ENCODE measurements at places on chromosomes 1 and 21.

- DNase-seq: no peak
Observed at GRCh38 chr1:236618507-236618906, 14.2 kb upstream of the HEATR1 start.

DNA sequence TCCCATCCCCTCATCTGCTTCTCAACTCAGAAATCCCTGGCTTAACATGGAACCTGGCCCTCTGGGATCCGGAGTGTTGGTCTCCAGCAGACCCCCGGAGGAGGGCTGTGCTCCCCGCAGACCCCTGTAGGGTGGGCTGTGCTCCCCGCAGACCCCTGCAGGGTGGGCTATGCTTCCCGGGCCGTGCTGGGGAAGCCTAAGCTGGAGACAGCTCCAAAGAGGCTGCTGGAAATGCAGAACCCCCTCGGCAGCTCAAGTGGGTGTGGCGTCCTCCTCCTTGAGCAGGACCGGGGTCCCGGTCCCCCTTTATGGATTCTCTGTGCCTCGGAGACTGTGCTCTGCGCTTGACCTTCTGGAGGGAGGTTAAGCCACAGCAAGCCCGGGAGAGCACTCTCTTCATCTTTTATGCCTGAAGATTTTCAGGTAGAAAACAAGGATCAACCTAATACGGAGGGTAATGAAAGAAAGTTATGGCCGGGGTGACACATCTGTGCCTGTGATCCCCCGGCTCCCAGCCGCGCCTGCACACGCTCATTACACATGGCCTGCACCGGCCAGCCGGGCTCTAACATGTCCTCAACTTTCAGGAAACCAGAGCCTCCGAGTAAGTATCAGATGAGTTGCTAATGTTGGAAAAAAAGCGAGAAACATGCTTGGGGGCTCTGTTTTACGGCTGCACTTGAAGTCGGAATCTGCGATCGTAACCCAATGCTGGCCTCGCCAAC lies 87.7 kb upstream of the ACTRT2 start:
- no peak for DNase-seq

DNA sequence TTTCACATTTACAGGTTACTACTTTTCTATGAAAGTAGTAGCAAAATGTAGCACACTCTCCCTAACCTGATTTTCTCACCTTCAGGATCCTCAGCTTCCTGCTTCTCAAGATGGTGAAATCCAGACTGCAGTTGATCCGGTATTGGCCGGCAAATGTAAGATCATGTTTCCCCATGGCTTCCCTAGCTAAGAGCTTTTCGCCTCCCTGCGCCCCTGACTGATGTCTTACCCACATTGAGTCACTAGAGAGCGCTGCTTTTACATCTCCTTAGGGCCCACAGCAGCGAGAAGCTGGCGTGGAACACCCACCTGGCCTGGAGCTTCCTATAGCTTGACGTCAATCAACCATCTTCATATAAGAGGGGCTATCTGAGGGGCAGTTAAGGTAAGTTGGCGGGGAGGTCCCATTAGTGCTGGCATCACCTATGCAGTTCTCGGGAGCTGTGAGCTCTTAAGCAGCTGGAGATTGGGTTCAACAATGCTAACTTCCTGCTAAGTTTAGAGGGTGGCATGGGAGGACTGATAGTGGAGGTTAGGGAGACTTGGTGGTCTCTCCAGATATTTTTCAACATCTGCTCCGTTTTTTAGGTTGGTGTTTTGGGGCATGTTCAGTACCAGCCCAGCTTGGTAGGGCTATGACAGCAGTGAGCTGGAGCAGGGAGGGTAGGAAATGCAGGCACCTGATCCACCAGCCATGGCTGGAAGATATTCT lies 5.5 kb downstream of the PTPN7 start:
- DNase-seq: peak; percentile 89

- DNase-seq: no peak
Observed at GRCh38 chr1:218711001-218711400, 365.9 kb downstream of the TGFB2 start.

DNA sequence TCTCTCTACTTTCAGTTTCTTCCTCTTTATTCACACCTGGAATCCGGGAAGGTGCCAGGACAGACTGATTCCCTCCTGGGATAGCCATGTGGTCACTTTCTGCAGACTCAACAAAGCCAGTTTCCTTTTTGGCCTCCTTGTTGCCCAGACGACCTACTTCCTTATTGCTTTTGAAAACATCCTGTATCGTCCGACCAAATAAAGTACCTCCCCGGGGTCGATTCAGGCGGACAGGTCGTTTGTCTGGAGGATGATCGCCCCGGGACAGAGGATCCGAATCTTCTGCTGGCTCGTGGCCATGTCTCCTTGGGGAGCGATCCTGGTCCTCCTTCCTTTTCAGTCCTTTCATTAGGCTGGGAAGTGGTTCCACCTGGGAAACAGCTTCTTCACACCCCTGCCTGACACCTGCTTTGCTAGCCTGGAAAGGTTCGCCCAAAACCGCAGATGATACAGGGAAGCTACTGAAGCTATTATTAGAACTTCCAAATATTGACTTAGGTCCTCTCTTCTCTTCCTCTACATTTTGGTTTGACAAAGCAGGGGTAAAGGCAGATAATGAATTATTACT lies 1.2 kb downstream of the MCM3AP start:
- DNase-seq: no peak

DNA sequence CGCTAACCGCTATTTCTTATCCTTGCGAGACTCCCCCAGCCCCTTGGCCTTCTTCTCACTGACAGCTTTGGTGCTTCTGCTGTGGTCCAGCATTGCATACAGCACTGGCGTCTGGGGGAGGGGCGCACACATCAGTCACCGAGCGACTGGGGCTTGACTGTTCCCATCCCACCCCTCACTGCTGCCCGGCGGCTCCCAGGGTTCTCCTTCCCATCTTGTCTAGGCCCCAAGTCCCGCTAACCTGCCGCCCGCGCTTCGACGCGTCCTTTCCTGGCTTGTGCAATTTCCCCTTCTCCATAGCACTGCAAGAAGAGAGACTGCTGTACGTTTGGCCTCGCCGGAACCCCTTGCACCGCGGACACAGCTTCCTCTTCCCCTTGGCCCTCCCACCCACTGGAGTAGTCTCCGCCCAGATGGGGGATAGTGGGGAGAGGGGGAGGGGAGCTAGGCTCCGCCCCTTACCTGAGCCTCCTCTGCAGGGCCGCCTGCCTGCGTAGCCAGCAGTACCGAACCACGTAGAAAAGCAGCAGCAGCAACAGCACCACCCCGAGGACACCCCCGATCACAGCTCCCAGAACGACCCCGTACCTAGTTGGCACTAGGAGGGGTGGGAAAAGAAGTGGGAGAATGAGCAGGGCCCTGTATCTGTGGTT lies 3.8 kb downstream of the MPZ start:
- peak; percentile 79 for DNase-seq

GRCh38 chr1:184164536-184164935 lies 113.0 kb downstream of the TSEN15 start:
- no peak for DNase-seq

DNA sequence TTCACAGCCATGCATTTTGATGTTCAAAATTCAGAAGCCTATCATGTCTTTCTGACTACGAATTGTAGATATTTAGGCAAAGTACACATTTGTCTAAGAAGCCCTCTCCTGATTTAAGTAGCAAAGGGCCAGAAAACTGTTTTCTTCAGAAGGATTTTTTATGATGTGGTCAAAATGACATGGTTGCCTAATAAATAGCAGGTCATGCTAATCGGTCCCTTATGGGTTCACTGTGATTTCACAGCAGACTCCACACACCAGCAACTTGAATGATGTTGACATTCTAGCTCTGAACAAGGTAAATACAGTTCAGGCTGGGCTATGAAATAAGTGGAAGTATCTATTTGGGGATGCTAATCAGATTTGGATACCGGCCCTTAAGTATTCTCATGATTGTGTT lies 178.7 kb upstream of the DPYD start:
- no peak for DNase-seq

DNA sequence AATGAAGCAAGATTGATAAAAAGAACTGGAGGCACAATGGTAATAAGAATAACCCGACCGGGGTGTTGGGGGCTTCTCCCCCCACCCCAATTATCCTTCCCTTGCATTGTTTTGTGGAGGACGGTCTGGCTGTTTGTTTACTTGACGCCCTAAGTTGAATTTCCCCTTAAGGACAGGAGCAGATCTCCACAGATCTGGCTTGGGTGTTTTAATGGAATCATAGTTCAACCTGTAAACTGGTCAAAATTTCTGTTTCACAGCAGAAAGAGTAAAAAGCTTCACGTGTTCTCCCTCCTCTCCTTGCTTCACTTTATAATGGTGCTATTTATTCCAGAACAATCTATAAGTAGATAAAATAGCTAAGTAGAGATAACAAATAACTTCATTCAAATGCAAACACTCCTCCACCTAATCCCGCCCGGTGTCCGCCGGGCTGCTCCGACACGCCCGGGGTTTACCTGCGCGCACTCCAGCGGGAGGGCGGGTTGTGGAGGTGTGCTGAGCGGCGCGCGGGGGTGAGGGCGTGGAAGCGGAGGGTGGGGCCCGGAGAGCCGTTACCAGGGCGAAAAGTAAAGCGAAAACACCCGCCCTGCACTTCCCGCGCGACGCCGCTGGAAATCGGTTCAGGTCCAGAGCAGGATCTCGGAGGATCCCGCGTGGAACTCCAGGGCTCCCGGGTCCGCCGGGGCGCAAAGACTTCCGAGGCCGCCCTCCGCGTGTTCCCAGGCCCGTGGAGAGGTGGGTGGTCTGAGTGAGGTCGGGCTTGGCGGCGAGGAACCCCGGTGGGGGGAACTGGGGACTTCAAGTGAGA lies 2.0 kb upstream of the ATF3 start:
- DNase-seq: no peak

DNA sequence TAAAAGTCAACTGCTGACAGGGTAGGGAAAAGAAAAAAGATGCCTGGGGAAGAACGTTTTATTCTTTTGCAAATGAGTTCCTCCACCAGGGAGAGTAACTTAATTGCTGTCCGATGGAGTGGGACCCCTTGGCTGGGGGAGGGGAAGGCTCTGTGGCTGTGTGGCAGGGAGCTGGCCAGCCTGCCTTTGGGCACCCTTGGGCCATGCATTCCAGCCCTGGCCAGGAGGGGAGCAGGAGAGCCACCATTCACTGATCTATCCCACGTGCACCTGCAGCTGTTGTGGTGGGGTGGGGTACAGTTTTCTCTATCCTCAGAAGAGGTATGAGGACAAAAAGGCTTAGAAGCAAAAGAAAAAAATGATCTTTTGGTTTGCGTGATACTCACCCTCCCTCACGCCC lies 116.9 kb downstream of the KCNK1 start:
- DNase-seq: no peak

- DNase-seq: no peak
Observed at GRCh38 chr1:33014464-33015163, 22.1 kb downstream of the AK2 start.

GRCh38 chr1:117060441-117061317 lies 553 bp downstream of the TTF2 start:
- DNase-seq: no peak

GRCh38 chr21:41854426-41854995 lies 24.6 kb downstream of the PRDM15 start:
- DNase-seq: no peak

GRCh38 chr1:92855236-92855635 lies 23.4 kb downstream of the RPL5 start:
- no peak for DNase-seq

GRCh38 chr1:12433323-12434053 lies 184.5 kb downstream of the DHRS3 start:
- DNase-seq: no peak

DNA sequence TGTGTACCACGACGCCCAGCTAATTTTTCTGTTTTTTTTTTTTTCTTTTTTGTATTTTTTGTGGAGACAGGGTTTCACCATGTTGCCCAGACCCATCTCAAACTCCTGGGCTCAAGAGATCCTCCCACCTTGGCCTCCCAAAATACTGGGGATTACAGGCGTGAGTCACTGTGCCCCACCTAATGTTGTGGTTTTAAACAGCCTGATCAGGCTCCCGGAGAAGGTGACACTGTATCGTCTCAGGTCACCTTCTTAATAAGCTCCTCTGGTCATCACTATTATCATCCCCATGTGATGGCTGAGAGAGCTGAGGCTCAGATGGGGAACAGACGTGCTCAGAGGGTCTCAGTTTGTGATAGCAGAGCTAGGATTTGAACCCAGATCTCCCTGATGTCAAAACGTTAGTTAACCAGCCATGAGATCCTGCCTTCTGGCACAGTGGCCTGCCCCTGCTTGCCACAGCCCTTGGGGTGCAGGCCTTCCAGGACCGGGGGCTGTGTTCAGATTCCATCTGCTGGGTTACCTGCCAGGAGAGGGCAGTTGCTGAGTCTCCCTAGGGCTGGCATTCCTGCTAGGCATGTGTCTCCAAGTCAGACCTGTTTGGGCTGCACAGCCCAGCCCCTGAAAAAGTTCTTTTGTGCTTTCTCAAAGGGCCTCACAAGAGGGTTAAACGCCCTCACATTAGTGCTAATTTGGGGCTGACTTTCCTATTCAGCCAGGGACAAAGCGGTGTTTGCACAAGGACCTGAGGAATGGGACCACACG lies 32.7 kb upstream of the GRHL3 start:
- no peak for DNase-seq

DNA sequence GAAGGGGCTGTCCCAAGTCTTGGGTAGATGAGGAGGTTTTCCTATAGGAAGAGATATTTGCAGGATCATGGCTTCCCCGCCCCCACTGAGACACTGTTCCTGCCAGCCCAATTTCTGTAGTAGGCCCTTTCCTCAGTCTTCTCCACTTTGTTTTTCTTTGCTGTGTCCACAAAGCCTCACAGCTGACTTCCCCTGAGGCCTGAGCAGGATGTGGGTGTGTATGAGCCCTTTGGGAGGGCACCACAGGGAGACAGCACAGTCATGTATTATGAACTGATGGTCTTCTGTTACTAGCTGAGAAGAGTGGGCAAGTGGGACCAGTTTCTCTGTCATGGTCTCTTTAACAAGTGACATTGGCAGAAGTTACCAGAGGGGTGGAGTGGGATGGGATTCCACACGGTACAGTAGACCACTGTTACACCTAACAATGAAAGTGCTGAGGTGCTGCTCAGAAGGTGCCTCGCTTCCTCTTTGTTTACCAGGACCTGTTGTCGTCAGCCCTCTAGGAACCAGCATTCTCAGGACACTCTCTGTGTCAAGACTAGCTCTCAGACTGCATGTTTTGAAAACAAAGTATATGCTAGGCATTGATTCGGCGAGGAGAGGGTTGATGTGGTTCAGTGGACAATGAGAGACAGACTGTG lies 253.8 kb upstream of the HOOK1 start:
- no peak for DNase-seq

GRCh38 chr1:67945733-67946374 lies 104.6 kb downstream of the DIRAS3 start:
- DNase-seq: peak; percentile 20

DNA sequence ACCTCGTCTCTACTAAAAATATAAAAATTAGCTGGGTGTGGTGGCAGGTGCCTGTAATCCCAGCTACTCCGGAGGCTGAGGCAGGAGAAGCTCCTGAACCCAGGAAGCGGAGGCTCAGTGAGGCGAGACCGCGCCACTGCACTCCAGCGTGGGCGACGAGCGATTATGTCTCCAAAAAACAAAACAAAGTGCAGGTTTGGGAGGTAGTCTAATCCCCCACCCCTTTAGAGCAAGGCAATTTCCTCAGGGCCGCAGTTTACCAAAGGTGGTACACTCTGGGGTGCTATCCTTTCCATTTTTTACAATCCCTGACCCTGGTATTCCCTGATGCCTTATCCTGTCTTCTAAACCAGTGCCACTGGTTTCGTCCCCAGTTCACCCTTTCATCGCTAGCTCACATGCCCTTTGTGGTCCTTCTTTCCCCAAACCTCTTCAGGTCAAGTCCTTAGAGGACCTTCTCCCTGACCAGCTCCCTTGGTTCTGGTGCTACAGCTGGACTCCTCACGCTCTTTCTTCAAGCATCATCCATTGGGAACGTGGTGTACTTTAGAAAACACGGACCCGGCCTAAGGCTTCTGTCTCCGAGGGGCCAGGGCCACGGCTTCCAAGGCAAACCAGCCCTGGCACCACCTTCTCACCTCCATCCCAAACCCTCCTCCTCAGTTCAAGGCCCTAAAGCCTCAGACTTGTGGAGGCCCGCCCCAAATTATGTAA lies 873 bp downstream of the IFT25 start:
- no peak for DNase-seq
